ENCODE measurements at places on chromosomes 7 and 10.

DNA sequence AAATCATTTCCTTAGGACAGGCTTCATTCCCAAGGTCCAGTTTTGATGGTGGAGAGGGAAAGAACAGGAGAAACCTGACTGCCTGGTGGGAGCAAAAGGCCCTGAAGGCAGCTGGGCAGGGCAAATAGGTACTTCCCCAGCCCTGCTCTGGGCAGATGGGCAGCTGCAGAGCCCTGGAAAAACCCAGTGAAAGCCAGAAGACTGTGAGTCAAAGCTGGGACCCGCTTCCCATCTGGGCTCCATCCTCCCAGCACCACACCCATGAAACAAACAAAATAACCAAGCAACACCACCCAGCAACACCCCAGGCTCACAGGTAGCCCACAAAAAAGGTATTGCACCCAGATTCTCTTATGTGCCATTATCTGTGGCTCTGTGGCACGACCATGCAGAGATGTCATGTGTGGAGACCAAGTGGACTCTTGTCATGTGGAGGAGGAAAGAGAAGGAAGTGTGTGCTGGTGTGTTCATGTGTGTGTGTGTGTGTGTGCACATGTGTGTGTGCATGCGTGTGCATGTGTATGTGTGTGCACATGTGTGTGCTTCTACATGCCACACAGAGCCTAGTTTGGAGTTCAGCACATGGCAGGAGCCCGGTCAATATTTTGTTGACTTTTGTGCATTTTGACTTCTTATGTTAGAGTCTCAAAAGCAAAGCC lies 9.8 kb downstream of the CLRN3 start:
- no peak for DNase-seq

DNA sequence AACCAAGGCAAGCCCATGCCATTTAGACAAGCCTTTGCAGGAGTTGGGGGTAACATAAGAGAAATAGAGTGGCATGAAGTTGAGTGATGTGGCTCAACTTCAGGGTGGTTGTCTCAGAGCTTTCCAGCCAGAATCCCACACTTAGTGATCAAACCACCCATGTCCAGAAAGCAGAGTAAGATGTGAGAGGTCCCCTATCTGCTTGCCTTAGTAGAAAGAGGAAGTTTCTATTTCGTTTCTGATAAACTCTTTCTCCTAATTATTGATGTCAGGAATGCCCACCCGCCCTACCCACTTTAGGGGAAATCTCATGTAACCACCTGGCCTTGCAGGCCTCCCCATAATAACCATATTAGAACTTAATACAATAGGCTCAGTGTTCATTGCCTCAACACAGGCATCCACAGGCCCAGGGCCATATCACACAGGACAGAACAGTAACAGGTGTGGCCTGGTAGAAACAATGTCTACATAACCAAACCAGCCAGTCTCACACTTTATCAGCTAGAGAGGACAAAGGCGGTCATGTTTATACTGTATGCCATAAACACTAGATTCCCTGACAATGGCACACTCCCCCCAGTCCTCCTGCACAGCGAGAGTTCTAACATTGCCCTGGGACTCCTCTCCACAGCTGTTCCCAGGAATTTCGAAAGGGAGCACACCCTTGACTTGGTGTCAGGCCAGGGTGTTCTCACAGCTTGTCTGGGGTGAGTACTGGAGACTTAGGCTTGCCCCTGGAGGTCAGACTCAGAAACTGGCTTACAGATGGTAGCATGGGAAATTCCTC lies 364.4 kb downstream of the CXCL12 start:
- DNase-seq: no peak

GRCh38 chr10:108582387-108582786 lies 1340.9 kb downstream of the XPNPEP1 start:
- no peak for DNase-seq

DNA sequence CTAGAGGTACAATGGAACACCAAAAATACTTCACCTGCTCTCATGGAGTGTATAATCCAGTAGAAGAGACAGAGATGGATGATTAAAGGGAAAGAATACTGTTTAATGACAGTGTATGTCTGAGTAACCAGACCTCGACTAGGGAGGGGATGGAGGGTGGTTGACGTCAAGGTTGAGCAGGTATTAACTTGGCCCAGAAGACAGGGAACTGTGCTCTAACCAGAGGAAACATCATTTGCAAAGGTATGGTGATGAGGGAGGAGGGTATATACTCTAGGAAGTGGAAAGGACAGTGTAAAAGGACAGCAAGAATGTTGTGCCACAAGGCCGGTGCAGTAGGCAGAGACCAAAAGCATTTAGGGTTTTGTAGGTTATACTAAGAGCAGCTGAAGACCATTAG lies 2.9 kb downstream of the MIOS start:
- no peak for DNase-seq

DNA sequence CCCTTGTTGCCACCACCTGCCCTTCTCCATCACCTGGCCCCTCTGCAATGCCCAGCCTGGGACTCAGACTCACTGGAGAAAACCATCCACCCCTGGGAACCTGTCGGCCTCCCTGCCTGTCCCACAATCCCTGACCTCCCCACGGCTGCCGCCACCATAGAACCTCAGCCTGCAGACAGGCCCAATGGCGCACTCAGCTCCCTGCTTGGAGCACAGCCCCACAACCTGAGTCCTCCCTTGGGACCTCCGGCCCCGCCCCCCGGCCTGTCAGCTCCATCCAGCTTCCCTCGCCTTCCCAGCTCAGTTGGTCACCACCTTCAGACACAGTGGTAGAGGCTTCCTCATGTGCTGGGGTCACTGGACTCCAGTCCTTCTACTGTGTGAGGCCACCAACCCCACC lies 41.1 kb downstream of the PARP12 start:
- DNase-seq: no peak

DNA sequence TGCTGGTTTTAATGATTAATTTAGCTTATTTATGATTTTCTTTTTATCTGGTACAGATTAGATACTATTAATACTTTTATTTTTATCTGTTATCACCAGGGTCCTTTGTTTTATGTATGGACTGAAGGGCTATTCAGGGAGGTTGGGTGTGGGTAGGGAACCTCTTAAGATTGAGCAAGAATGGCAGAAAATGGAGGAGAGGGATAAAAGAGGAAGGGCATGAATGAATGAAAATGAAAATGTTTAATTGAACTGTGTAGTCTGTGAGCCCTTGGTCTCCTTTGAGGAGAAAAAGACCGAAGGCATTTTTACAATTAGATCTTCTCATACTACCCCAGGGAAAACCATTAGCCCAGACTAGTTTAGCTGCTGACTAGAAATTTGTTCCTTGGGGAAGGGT lies 93.1 kb downstream of the CDK14 start:
- DNase-seq: no peak

- no peak for DNase-seq
Measured at GRCh38 chr7:32150039-32150438, 79.8 kb upstream of the PDE1C start.

DNA sequence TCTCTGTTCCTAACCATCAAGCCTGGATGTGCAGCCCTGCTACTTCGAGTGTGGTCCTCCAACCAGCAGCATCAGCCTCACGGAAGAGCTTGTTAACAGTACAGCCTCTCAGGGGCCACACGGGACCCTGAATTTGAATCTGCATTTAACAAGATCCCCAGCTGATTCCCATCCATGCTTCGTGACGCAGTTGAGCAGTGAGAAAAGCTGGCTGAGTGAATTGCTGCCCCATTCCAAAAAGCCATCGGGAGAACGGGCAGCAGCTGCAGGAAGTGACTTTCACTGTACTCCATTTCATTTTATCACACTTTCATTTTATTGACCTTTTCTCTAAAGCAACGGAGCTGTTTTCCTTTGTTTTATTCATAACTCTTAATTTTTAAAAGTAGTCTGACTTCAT lies 22.5 kb downstream of the FAM171A1 start:
- DNase-seq: no peak

GRCh38 chr10:67140641-67141040 lies 214.8 kb downstream of the LRRTM3 start:
- no peak for DNase-seq

DNA sequence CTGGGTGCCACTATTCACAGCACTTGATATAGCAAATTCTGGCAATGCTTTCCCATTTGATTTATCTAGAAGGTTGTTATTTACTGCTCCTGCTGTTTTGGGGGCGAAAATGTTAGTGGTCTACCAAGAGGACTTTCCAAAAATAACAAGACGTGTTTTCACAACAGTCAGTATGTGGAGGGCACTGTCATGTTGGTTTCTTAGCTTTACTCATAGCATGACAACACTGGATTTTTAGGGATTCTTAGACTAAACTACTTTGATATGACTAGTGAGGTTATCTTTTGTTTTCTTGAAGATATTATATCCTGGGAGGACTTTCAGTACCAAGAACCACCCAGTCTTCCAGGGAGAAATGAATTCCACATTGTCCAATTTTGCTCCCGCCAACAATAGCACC lies 49.4 kb downstream of the NUDCD3 start:
- DNase-seq: no peak

- DNase-seq: no peak
Measured at GRCh38 chr10:77566914-77567566, 70.6 kb downstream of the KCNMA1 start.

DNA sequence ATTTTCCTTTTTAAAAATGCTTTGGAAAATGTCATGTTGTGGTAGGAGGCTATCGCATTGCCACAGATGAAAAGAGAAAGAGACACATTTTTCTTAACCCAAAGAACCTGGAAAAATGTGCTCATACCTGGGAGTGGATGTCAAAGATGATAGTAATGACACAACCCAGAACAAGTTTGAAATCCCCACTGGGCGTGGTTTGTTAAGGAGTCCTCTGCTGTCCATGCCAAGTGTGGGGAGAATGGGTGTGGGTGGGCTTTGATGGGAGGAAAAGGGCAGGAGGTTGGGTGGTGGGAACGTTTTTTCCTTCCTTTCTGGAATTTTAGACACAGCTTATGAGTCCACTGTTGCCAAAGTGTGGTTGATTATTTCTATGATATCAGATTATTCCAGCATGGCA lies 10.9 kb downstream of the OPTN start:
- no peak for DNase-seq
